Naive B cell (primary cell): ENCODE measurements at places on chromosomes 1 and 21.

- no peak for DNase-seq
Measured at GRCh38 chr1:223249854-223250631, 107.0 kb upstream of the TLR5 start.

DNA sequence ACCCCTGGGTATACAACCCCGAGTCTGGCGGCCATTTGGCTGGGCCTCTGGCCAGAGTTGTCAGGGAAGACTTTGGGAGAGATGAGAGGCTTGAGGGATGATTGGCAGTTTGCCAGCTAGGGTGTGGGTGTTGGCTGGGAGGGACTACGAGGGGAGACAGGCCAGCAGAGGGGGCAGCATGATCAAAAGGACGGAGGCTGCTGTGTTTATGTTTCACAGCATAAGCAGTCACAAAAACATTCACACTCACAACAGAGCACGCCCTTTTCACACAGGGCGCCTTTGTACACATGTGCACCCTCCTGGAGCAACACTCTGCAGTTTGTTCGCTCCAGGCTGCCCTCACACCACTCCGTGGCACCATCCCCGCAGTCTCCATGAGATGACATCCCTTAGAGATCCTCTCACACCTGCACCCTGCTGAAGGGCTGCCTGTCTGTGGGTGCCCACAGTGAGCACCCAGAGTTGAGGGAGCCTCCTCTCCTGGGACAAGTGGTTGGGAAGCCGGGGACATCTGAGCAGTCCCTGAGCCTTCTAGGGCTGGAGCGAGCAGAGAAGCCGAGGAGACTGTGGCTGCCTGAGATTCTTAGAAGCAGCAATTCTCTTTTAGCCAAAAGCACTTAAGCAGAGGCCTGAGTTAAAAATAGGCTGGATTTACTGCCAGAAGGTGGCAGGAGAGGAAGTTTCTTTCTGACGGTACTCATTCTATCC is 15.4 kb downstream of the EFNA3 start:
- no peak for DNase-seq

- no peak for DNase-seq
Measured at GRCh38 chr1:63968663-63969440, 195.0 kb downstream of the ROR1 start.

GRCh38 chr21:37032877-37033471 is 26.5 kb downstream of the RIPPLY3 start:
- DNase-seq: no peak

DNA sequence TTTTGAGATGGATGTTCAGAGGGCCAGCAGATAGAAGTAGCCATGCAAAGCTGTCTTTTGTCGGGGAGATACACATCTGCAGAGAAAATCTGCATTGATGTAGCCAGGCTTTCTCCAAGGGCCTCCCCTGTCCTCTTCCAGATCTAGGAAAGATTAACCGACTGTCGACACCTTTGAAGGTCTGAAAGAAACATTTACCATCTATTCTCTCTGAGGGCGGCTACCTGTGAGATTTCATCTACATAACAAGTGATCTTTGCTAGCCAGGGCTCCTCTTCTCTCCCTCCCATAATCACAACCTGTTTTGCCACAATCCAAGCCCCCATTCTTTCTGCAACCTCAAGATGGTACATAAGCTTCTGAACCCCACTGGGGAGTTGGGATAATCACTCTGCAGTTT is 193.6 kb downstream of the RGS7 start:
- no peak for DNase-seq

- DNase-seq: peak; percentile 93
Measured at GRCh38 chr1:26289158-26290059, 9.5 kb downstream of the SH3BGRL3 start.

- peak; percentile 11 for DNase-seq
Measured at GRCh38 chr1:145956781-145957442, 905 bp downstream of the LIX1L start.

DNA sequence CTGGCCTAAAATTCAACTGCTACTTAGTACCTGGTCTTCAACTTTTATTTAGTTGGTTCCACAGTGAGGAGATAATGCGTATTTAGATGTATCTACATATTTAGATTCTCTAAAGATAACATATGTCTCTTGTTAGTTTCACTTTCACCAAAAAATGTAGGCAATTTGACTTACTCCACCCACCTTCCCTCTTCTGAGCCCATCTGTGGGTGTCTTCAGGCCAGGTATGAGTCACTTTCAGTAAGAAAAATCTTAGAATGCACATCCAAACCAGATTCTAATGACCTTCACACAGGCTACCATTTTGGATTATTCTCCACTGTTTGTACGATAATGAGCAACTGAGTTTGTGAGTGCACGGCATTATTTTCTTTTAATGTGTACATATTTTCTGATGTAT is 501.7 kb downstream of the NEGR1 start:
- DNase-seq: no peak
